ENCODE measurements at places on chromosomes 7 and 10.

- no peak for DNase-seq
Measured at GRCh38 chr10:85976267-85976793, 390.3 kb downstream of the GRID1 start.

- no peak for DNase-seq
Measured at GRCh38 chr7:127628445-127628844, 10.5 kb upstream of the PAX4 start.

DNA sequence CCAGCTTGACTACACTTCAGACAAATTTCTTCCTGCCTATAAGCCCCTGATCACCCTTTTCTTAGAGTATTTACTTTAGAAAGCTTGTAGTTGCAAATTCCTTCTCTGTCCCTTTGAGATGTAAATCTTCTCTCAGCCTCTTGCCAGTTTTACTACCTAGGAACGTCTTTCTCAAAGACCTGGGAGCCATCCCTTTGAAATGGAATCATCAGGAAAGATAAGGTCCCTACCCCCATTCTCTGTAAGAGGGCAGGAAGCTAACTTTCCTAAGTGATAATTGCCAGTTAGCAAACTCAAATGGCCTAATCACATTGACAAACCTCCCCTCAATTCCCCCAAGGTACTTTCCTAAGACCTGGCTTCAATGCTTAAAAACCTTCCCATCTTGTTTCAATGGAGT is 304.5 kb downstream of the MDFIC start:
- no peak for DNase-seq

DNA sequence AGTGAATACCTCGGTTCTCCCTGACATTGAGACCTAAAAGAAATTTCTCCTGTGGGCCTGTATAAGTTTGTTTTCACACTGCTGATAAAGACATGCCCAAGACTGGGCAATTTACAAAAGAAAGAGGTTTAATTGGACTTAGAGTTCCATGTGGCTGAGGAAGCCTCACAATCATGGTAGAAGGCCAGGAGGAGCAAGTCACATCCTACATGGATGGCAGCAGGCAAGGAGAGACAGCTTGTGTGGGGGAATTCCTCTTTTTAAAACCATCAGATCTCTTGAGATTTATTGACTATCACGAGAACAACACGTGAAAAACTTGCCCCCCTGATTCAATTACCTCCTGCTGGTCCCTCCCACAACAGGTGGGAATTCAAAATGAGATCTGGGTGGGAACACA is 6.7 kb downstream of the TMEM72 start:
- no peak for DNase-seq

- DNase-seq: no peak
Measured at GRCh38 chr10:31451766-31452165, 132.8 kb downstream of the ZEB1 start.
